ENCODE measurements at places on chromosomes 7 and 10.

GRCh38 chr7:39847227-39847626 is 102.8 kb upstream of the CDK13 start:
- DNase-seq: no peak

- DNase-seq: no peak
These were observed 47.4 kb downstream of the ATOH7 start for GRCh38 chr10:68184546-68184945.

GRCh38 chr10:124864421-124865193 is 63.0 kb downstream of the ABRAXAS2 start:
- DNase-seq: no peak

GRCh38 chr7:12596225-12596790 is 25.8 kb downstream of the SCIN start:
- no peak for DNase-seq

DNA sequence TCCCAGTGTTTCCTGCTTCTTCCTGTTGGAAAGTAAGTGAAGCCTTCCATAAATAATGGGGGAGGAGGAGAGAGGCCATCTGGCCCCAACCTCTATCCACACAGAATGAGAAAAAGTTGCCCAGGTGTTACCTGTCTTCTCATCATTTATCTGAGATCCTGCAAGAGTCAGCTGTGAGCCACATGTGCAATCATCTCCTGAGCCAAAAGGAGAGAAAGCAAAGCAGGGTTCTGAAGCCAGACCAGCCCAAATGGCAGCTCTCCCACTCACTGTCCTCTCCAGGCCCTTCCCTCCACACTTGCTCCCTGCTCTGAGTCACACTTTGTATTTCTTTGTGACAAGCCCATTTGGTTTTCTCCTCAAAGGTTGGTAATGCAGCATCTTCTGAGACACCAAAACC is 65.9 kb downstream of the FAM204A start:
- DNase-seq: no peak

DNA sequence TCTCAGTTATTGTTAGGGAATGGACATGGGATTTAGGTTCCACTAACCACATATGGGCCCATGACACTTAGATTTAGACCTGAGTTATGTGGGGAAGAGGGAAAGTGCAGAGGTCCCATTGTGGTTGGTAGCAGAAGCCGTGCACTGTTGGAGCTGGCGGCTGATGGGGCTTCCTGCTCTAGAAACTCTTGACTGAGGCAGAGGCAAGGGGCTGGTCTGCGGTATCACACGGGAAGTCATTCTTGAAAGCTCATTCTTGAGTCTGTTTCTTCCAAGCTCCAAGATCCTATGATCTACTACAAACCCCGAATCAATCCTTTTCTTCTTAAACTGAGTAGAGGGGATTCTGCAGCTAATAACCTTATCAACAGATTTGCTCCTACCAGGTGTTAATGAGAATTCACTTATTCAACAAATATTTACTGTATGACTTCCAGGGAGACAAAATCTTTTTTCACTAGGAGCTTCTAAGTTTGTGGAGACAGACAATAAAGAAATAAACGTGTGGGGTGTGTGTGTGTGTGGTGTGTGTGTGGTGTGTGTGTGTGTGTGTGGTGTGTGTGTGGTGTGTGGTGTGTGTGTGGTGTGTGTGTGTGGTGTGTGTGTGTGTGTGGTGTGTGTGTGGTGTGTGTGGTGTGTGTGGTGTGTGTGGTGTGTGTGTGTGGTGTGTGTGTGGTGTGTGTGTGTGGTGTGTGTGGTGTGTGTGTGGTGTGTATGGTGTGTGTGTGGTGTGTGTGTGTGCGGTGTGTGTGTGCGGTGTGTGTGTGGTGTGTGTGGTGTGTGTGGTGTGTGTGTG is 57.1 kb downstream of the AOC1 start:
- DNase-seq: no peak

GRCh38 chr7:81845744-81846241 is 75.9 kb upstream of the HGF start:
- no peak for DNase-seq

DNA sequence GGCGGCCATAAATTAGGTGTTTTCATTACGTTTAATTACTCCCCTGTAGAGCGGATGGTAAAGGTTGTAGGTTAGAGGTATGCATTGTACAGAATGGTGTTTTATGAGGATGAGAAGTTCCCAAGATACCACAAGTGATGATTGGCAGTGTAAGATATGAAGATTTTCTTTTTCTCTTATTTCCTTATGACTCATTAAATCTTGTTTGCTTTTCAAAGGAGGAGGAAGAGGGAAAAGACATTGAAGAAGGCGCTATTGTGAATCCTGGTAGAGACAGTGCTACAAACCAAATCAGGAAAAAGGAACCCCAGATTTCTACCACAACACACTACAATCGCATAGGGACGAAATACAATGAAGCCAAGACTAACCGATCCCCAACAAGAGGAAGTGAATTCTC is 133.9 kb downstream of the AASS start:
- DNase-seq: no peak

DNA sequence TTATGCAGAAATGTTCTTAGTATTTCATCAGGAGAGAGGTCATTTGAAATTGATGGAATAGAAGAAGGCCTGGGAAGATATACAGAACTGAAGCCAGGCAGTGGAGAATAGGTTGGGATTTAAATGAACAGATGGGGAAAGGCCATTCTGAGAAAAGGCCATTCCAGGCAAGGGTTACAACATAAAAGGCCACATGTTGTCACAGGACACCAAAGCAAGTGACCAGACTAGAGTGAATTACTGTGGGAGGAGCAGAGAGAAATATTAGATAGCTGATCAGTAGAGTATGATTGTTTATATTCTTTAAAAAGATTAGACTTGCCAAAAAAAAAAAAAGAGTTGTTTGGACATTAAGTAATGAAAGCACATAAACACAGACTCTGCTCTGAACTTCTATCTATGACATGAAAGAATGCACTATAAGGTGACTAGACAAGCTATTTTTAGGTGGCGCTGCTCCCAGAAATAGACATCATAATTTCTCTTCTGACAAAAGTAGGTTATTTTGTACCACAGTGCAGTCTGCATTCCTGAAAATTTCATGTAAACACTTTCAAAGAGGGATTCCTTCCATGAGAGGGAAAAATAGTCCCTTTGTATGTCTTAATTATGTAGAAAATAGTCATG is 55.2 kb upstream of the DKK1 start:
- no peak for DNase-seq

All from stimulated activated CD4-positive, alpha-beta T cell treated with anti-CD3 and anti-CD28 coated beads, Interleukin-2, amount 100 ng/mL, for 48 hours (primary cell).